ENCODE measurements at places on chromosomes 4 and X. TPM values are rescaled to one million over a fixed set of nuclear protein-coding genes. Genes with fewer than 3 reads are reported as not detected.

Gene CDKL5
- total RNA-seq, result 1.7 TPM

GRCh38 chrX:123753656-123754350 is 21.0 kb upstream of the THOC2 start:
- DNase-seq, result no peak

- DNase-seq, result no peak
These were observed 27.2 kb downstream of the LIN54 start for GRCh38 chr4:82983444-82983843.

DNA sequence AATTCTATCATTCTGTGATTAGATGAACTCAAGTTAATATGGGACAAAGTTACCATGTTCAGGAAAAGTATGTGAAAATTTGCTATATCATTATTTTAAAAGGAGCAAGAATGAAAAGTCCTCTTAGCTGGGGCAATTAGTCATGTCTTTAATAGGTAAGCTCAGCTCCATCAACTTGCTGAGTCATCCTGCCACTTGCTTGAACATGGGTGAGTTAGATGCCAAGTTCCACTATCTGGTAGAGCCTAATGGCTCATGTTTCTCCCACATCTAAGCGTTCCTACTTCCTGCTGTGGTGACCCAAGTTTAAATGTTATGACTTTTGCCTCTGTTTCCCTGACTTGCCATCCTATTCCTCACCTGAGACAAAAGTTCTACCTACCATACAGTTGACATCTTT is 276.8 kb downstream of the ZNF674 start:
- DNase-seq, result no peak

DNA sequence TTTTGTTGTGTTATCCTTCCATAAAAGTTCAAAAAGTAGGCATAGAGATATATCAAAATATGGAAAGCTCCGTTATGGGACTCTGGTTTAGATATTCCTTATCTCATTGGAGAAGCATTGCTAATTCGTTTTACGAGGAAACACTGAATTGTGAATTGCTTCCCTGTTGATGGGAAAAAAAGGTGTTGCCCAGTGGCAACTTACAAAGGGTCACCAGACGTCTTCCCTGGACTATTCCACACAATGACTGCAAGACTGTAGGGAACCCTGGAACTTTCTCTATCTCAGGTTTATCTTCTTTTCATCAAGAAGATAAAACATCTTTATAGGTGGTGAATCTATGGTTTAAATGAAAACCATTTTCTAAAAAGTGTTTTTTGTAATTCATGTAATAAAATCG is 137.7 kb downstream of the MID1 start:
- DNase-seq, result no peak

DNA sequence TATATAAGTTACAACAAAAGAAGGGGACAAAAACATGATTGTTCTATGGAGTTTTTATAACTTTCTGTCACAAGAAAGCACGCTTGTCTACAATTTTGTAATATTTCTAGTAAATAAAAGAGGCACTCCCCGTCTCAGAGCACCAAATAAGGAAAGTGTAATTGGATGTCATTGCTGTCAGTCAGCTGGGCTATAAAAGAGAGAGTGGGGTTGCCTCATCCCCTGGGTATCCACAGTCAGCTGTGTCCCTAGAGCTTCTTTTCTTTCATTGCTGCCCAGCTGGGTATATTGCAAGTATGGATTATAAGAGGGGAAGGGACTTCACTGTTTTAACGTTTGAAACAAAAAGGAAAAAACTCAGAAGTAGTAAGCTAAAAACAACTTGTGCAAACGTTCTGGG is 61.3 kb downstream of the NPNT start:
- DNase-seq, result no peak

- DNase-seq, result no peak
These were observed 96.5 kb downstream of the ASB9 start for GRCh38 chrX:15173411-15173810.

Measured in activated CD4-positive, alpha-beta memory T cell treated with anti-CD3 and anti-CD28 coated beads, Interleukin-2, amount 10 ng/mL, durations not matched to agents 7 days and 5 days (primary cell).